LNCaP clone FGC (cell line): ENCODE measurements at places on chromosomes 3 and 15.

DNA sequence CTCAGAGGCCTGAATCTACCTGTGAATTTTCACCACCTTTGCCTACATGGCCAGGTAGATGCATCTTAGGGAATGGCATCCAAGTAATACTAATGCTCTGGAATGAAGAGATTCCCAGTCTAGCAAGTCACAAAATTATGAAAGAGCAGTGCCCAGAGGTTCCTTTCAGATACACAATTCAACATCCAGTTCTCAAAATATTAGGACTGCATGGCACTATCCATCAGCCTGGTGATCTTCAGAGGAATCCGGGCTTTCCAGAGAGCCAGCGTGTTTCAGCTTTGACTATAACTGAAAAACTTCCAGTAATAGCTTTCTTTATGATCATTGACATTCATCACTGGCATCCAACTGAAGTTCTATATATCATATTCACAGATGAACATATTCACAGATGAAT lies 849.8 kb downstream of the AGBL1 start:
- no peak for DNase-seq

DNA sequence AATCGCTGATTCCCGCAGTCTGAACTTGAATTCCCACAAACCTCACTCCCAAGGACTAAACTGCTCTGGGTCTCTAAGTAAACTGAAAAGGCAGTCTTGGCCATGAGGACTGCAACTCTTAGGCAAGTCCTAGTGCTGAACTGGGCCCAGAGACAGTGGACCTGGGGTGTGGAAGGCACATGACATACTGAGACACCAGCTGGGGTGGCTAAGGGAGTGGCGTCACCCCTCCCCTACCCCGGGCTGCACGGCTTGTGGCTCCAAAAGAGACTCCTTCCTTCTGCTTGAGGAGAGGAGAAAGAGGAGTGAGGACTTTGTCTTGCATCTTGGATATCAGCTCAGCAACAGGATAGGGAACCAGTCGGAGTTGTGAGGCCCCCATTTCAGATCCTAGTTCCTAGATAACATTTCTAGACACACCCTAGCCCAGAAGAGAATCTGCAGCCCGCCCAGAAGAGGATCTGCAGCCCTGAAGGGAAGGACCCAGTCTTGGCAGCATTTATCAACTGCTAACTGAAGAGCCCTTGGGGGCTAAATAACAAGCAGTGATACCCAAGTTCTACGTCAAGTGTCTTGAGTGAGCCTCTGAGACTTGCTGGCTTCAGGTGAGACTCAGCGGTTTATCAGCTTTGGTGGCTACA lies 110.7 kb upstream of the C3orf80 start:
- DNase-seq = no peak

- DNase-seq = no peak
Measured at GRCh38 chr3:170603770-170604510, 18.1 kb upstream of the SLC7A14 start.

GRCh38 chr3:59940718-59941117 lies 890.9 kb upstream of the CFAP20DC start:
- no peak for DNase-seq
